ENCODE measurements at places on chromosomes 1 and 21. TPM values are rescaled to one million over a fixed set of nuclear protein-coding genes. Genes with fewer than 3 reads are reported as not detected.

The GIPC2 gene
- total RNA-seq = 3.6 TPM

- H3K4me1 ChIP-seq = no peaks in the 10 kb centered on the region
- no peak for DNase-seq
- peak overlapping the region; percentile 19 for H3K27ac ChIP-seq
- no peaks in the 10 kb centered on the region for H3K27me3 ChIP-seq
- no peak overlapping the region for H3K4me3 ChIP-seq
Observed at GRCh38 chr1:40379785-40380452, 6.4 kb downstream of the SMAP2 start.

The MINDY1 gene
- 33.5 TPM for total RNA-seq

GRCh38 chr1:242522304-242522945, 2.1 kb downstream of the PLD5 start:
- H3K27me3 ChIP-seq = no peaks in the 10 kb centered on the region
- DNase-seq = no peak
- peaks cover 9% of the 10 kb centered on the region for H3K4me1 ChIP-seq
- H3K4me3 ChIP-seq = no peak overlapping the region

The PTPRC gene
- 35.7 TPM for total RNA-seq

The RIPPLY3 gene
- 0.16 TPM for total RNA-seq

All from breast epithelium (tissue), 4 donors.